Left kidney (tissue), 8 donors: ENCODE measurements at places on chromosomes 16 and 17. TPM values are rescaled to one million over a fixed set of nuclear protein-coding genes. Genes with fewer than 3 reads are reported as not detected.

DNA sequence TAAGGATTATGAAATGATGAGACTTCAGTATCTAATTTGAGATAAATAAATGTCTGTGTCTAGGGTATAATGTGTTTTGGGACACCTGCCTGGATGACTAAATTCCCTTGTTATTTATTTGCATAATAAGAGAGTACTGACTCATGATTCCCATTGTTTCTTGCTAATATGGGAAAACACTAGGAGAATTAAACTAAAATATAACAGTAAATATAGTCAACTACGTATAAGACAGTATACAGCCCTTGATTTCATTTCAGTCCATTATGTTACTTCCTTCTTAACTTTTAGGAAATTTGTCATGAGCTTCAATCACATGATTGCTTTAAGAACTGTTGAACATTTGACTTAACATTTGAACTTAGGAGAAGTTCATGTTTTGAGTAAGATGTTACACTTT is 62.4 kb downstream of the VMP1 start:
- DNase-seq = no peak

- DNase-seq = no peak
Observed at GRCh38 chr16:11613381-11614303, 26.9 kb upstream of the LITAF start.

- DNase-seq = no peak
Observed at GRCh38 chr17:2615882-2616281, 22.4 kb downstream of the PAFAH1B1 start.

GRCh38 chr17:4998732-4999429 is 1.1 kb downstream of the KIF1C start:
- DNase-seq = no peak

DNA sequence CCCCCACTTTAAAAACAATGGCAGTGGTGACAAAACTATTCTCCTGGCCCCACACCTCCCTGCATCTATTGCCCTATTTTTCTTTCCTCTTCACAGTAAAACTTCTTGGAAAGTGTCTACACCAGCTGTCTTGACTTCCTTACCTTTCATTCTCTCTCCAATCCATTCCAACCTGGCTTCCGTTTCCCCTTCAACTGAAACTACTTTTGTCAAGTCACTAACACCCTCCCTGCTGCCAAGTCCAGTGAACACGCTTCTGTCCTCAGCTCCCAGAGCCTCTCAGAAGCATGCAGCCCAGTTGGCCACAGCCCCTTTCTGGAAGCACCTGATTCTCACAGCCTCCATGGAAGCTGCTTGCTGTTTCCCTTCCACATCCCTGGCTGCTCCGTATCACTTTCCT is 4.0 kb upstream of the SCN4A start:
- DNase-seq = no peak

GRCh38 chr17:44272954-44273353 is 5.0 kb upstream of the SLC4A1 start:
- DNase-seq = no peak

DNA sequence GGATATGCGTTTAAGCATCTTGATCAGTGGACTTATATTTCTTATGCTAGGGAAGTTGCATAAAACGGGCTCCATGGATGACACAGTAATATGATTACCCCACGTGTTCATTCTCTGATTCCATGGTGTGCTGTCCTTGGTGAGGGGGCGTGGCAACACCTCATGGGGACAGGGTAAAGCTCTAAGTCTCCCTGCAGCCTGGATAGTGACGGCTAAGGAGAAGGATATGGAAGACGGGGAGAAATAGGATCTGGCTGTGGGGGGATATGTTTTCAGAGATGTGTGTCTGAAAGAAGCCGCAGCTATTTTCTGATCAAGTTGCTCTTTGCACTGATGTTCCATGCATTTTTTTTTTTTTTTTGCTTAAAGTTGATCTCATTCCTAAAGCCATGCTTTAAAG is 84.3 kb downstream of the MARCHF10 start:
- no peak for DNase-seq

DNA sequence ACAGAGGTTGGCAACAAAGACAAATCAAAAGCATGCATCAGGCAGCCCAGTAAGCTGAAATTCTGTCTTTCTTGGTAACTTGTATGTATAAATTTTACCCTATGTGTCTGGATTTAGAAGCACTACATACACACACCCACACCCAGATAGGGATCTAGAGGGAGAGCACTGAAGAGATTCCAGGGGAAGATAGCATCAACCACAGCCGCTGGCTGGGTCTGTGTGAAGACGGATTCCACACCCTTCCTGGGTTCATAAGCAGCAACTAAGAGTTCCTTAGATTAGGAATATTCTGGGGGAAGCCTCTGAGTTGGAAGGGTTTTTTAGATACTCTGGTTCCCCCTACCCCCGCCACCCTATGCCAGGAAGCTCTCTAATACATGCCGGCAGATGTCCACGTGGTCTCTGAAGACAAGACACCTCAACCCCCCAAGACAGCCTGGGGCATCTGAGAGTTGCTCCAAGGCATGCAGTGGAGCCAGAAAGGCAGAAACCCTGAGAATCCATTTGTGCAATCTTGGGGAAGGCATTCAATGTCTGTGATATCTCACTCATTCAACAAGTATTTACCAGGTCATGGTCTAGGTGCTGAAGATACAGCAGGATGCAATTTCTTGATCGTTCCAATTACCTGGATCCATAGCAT is 86.4 kb downstream of the NOG start:
- DNase-seq = no peak

DNA sequence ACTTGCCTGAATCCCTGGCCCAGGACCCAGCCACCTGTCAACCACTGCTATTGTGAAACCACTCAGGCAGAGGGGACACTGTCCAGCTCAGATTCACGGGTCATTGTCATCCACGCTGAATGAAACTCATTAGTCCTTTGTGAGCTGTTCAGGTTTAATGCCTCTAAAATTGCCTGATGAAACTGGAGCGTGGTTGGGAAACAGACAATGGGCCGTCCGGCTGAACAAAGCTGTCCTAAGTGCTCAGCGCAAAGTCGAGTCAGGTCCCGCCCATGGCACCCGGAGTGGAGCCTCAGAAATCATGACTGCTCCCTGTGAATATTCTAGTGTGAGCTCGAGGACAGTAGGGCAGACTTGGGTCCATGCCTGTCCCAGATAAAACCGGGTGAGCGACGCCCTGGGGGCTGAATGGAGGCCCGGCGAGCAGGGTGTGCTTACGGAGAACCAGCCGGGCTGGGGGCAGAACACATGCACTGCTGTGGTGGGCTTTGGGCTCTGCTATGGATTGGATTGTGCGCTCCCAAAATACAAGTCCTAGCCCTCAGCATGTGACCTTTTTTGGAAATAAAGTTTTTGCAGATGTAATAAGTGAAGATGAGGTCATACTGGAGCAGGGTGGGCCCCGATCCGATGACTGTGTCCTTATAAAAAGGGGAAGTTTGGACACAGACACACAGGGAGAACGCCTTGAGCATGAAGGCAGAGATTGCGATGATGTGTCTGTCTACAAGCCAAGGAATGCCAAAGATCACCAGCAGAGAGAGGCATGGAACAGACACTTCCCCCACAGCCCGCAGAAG is 12.9 kb upstream of the CMIP start:
- DNase-seq = no peak

DNA sequence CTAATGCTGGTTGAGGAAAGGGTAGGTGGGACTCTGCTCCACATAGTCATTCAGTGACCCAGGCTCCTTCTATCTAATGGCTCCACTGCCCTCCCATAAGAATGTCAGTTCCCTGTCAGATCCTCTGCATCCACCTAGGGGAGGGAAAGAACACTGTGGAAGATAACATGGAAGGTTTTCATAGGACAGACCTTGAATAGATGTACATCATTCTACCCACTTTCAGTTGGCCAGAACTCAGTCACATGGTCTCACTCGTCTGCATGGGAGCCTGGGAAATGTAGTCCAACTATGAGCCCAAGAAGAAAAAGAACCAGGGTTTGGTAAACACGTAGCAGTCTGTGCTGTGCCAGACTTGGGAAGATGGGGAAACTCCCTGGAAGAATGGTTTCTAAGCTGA is 27.1 kb upstream of the SCNN1B start:
- no peak for DNase-seq

DNA sequence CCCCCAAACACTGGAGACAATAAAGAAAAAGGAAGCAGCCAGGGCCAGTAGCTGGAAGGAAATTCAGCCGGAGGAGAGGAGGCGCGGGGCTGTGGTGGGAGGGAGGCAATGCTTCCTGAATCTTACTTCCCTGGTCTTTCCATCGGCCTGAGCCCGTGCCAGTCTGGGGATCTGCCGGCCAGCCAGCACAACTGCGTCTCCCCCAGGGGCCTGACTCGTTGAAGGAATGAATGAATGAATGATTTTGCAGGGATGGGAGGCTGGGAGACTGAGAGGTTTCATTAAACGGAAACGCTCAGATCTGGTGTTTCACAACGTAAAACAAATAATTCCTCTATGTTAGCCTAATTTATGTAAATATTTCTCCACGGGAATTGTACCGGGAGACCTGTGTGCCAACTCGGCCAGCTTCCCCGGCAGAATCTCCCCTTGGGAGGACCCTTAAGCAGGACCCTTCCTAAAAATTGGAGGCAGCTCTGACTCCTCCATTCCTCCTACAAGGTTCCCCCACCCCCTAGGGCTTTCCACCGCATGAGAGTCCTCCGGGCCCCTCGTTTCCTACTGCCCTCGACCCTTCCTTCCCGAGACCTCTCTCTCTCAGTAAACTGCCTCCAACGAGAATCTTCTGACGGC is 1.3 kb upstream of the BAIAP2 start:
- no peak for DNase-seq

KRTAP2-1 gene
- polyA plus RNA-seq = not detected

FGF11 gene
- 6.1 TPM for polyA plus RNA-seq

GPR139 gene
- not detected for polyA plus RNA-seq

CMTM2 gene
- polyA plus RNA-seq = 0.75 TPM
